Stimulated activated CD4-positive, alpha-beta T cell treated with anti-CD3 and anti-CD28 coated beads, Interleukin-2, amount 100 ng/mL, for 48 hours (primary cell): ENCODE measurements at places on chromosomes 2 and 18.

DNA sequence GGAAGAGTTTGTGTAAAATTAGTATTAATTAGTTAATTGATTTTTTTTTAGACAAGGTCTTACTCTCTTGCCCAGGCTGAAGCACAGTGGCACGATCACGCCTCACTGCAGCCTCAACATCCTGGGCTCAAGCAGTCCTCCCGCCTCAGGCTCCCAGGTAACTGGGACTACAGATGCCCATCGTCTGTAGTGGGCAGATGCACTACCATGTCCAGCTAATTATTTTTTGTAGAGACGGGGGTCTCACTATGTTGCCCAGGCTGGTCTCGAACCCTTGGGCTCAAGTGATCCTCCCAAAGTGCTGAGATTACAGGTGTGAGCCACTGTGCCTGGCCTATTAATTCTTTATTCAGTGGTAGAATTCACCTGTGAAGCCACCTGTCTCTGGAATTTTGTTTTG is 41.1 kb downstream of the UBE2F start:
- no peak for DNase-seq

DNA sequence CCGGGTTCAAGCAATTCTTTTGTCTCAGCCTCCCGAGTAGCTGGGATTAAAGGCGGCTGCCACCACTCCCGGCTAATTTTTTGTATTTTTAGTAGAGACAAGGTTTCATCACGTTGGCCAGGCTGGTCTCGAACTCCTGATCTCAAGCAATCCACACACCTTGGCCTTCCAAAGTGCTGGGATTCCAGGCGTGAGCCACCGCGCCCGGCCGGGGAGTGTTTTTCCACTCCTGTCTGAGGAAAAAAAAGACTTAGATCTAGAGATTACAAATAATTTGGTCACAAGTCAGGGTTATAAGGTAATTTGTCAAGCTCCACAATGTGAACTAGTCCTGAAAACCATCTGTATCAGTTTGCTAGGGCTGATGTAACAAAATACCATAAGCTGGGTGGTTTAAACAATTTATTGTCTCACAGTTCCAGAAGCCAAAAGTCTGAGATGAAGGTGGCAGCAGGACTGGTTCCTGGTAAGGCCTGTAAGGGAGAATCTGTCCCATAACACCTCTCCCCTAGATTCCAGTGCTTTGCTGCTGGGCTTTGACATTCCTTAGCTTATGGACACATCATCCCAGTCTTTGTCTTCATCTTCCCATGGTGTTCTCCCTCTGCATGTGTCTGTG is 40.7 kb upstream of the SP3 start:
- no peak for DNase-seq

DNA sequence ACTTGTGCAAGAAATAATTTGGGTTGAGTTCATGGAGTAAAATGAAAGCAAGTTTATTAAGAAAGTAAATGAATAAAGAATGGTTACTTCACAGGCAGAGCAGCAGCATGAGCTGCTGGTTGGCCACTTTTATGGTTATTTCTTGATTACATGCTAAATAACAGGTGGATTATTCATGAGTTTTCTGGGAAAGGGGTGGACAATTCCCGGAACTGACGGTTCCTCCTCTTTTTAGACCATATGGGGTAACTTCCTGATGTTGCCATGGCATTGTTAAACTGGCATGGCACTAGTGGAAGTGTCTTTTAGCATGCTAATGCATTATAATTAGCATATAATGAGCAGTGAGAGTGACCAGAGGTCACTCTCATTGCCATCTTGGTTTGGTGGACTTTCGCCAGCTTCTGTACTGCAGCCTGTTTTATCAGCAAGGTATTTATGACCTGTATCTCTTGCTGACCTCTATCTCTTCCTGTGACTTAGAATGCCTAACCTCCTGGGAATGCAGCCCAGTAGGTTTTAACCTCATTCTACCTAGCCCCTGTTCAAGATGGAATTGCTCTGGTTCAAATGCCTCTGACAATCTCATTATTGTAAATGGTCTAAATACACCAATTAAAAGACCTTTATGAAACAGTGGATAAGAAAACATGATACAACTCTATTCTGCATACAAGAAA is 114.1 kb upstream of the FIGN start:
- DNase-seq, result no peak

DNA sequence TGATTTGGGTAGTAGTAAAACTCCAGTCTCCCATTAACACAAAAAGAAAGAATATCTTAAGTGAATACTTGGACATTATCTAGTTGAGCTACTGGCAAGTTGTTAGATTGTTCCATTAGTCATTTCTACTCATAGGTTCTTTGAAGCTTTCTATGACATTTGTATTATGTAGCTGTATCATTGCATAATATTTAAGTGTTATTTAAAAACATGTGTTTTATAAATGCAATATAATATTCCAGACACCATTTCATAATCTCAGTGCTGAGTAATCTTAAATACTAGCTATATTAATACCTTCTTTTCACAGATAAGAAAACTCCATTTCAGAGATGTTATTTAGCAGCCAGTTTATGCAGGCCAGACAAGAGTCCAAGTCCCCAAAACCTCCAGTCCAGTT is 271.9 kb downstream of the NCKAP5 start:
- no peak for DNase-seq

DNA sequence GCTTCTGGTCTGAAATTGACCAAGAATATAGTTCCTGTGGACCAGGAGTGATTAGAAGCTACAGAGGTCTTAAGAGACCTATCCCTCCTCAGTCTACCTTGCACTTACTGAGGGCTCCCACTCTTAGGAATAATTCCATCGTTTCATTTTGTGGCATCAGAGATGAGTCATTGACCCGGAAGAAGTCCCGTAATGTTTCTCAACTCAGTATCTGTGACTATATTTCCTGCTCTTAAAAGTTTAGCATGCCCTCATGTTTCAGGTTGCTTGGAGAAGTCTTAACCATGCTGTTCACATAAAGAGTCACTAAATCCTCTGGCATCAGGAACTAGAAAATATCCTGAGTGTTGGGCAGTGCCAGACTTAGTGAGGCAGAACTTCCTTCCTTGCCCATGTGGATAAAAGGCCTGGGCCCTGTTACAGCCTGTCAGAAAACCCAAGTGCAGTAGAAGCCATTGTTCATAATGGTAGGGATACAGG is at the start of gene IL36A:
Gene IL36A (plus strand): TSS at position 430 of the 480 bp plus-strand sequence. CDS start 413 bp downstream, outside the sequence.
- DNase-seq, result no peak

GRCh38 chr18:68937029-68937599 is 139.2 kb downstream of the CCDC102B start:
- DNase-seq, result no peak

GRCh38 chr2:148702475-148702874 is 57.9 kb downstream of the EPC2 start:
- no peak for DNase-seq

- no peak for DNase-seq
These were observed 86.1 kb upstream of the ITPRID2 start for GRCh38 chr2:181805228-181806038.

DNA sequence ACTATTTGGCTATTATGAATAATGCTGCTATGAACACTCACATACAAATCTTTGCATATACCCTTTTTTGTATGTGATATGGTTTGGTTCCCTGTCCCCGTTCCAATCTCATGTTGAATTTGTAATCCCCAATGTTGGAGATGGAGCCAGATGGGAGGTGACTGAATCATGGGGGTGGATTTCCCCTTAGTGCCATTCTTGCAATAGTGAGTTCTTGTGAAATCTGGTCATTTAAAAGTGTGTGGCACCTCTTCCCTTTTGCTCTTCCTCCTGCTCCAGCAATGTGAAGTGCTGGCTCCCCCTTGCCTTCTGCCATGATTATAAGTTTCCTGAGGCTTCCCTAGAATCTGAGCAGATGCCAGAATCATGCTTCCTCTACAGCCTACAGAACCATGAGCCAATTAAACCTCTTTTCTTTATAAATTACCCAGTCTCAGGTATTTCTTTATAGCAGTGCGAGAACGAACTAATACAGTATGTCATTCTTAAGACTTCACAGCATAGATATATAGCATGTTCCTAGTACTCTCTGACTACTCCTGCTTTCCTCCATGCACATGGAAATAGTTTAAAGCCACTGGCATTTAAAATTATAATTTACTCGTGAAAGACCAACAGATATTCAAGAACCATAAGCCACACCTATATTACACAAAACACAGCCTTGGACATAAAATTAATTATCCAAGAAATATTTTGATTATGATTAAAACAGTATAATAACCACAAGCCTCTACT is 75.2 kb downstream of the COBLL1 start:
- no peak for DNase-seq

- no peak for DNase-seq
These were observed 52.2 kb downstream of the EIF2AK3 start for GRCh38 chr2:88575051-88575450.

- no peak for DNase-seq
These were observed 10.5 kb downstream of the CROCC2 start for GRCh38 chr2:240916571-240917008.

- no peak for DNase-seq
These were observed 98.8 kb upstream of the EML6 start for GRCh38 chr2:54624591-54625071.

DNA sequence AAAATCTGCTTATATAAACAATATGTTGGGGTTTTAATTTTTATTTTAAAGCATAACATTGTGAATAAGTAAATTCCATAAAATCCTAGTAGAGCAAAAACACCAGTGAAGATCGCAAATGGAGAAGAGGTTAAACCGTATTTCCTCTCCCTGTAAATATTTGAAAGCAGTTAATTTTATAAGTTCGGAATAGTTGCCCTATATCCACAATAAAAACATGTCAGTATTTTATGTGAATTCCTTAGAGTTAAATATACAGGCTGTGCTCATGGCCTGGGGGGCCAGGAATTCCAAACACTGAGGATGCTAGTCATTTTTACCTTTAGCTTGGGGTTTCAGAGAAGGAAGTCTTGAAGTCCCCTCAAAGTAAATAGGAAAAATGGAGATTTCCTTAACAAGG is 135.0 kb downstream of the FIGN start:
- DNase-seq, result no peak

GRCh38 chr18:2412996-2413751 is 158.1 kb downstream of the METTL4 start:
- no peak for DNase-seq

DNA sequence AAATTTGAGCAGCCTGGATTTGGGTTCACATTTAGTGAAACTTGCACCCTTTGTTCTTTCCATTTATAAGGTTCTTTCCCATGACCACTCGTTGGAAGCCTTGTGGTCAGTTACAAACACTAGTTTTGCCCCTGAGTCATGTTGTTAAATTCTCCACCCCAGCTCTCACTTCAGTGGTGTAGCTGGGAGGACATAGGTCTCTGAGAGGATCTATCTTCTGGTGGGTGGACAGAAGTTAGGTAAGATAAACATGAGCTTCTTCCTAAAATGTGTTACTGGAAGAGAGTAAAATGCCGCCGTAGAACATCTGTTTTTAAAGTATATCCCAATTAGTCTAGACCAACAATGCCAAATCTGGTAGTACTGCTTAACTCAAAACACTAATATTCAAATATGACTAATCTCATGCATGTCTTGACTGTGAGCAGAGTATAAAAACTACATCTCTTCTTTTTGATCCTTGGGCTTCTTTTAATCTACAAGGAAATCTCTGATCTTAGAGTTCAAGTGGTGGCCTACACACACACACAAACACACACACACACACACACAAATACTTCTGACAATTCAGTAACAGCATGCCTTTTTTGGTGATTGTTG is 162.6 kb upstream of the FN1 start:
- no peak for DNase-seq

- DNase-seq, result no peak
These were observed 49.9 kb downstream of the KCNIP3 start for GRCh38 chr2:95346738-95347671.

DNA sequence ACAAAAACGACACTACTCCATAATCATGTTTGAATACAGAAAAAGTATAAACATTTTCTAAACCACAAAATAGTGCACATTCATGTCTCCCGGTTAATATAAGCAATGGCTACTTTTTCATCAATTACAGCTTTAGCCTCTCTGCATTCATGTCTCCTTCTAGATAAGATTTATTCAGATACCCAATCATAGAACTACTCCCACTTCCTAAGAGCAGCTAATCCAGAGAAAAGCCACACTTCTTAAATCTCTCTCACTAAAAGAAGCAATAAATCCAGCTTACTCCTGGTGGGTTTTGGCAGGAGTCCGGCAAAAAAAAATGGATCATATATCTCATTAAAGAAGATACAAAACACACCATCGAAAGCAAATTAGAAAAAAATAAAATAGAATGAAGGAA is 20.1 kb downstream of the DSEL start:
- no peak for DNase-seq

GRCh38 chr2:9690252-9690651 is 59.5 kb upstream of the YWHAQ start:
- DNase-seq, result no peak

DNA sequence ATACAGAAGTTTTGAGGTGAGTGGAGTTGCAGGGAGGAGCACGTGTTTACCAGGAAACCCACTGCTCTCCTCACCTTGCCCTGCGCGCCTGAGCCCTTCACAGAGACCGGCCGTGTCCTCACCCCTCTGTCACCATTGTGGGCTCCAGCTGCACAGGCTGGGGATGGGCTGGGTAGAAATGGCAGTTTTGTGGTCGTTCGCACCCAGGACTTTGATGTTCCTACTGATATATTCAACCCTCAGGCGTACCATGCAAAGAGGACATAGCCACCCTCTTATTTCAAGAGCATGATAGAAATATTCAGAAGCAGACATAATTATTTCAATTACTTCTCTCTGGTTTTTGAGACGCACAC is 78.2 kb downstream of the GBX2 start:
- no peak for DNase-seq

- DNase-seq, result no peak
These were observed 114.4 kb downstream of the FAM124B start for GRCh38 chr2:224287531-224287930.

DNA sequence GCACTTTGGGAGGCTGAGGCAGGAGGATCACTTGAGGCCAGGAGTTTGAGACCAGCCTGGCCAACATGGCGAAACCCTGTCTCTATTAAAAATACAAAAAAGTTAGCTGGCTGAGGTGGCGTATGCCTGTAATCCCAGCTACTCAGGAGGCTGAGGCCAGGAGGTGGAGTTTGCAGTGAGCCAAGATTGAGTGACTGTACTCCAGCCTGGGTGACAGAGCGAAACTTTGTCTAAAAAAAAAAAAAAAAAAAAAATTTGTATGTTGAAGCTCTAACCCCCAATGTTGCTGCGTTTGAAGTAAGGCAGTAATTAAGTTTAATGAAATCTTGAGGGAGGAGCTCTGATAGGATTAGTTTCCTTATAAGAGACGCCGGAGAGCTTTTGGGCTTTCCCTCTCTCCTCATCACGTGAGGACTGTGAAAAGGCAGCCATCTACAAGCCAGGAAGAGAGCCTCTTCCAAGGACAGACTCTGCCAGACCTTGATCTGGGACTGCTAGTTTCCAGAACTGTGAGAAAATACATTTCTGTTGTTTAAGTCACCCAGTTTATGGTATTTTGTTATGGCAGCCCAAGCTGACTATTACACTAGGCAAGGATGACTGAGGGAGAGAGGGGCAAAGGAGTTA is 11.5 kb upstream of the PNPT1 start:
- DNase-seq, result no peak

GRCh38 chr2:146820672-146821071 is 1024.2 kb upstream of the ACVR2A start:
- DNase-seq, result no peak

- peak; percentile 13 for DNase-seq
These were observed 51.2 kb upstream of the ADAM23 start for GRCh38 chr2:206392118-206392517.

- no peak for DNase-seq
These were observed 48.5 kb downstream of the SOCS6 start for GRCh38 chr18:70337139-70337972.

GRCh38 chr2:162007447-162008040 is 66.5 kb downstream of the DPP4 start:
- DNase-seq, result no peak

GRCh38 chr2:104582471-104582870 is 271.4 kb upstream of the POU3F3 start:
- DNase-seq, result no peak

GRCh38 chr2:100178085-100178788 is 35.8 kb upstream of the AFF3 start:
- DNase-seq, result peak; percentile 18
